ENCODE measurements at places on chromosomes 2 and 18.

DNA sequence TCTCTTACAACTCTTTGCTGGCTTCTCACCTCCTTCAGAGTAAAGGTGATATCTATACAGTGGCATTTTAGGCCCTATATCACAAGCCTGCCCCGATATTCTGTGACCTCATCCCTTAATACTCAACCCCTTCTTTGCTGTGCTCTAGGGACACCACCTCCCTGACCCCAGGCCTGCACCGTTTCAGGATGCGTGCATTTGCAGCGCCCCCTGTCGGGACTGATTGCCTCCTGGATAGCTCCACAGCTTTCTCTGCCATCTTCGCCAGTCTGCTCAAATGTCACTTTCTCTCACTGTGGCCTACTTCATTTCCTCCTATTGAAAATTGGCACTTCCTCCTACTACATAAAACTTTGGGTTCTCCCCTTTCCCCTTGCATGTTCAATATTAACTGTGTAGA is 289.6 kb downstream of the SOCS6 start:
- DNase-seq: peak; percentile 98

DNA sequence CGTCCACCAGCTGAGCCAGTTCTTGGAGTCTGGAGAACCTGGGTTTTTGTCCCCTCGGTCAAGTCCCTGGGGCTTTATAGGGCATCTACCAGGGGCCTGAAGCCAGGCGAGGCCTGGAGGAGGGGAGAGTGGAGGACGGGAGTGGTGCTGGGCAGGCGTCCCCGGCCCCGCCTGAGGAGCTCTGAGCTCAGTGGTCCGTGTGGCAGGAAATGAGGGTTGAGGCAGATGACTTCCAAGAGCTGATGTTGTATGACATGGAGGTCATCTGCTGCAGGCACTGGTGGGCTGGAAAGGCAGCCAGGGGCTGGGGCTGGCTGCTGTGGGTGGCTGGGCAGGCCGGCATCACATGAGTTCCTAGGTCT is 118.5 kb upstream of the HS6ST1 start:
- DNase-seq: no peak

- DNase-seq: no peak
These were observed 8.3 kb downstream of the FN1 start for GRCh38 chr2:215427585-215427984.

DNA sequence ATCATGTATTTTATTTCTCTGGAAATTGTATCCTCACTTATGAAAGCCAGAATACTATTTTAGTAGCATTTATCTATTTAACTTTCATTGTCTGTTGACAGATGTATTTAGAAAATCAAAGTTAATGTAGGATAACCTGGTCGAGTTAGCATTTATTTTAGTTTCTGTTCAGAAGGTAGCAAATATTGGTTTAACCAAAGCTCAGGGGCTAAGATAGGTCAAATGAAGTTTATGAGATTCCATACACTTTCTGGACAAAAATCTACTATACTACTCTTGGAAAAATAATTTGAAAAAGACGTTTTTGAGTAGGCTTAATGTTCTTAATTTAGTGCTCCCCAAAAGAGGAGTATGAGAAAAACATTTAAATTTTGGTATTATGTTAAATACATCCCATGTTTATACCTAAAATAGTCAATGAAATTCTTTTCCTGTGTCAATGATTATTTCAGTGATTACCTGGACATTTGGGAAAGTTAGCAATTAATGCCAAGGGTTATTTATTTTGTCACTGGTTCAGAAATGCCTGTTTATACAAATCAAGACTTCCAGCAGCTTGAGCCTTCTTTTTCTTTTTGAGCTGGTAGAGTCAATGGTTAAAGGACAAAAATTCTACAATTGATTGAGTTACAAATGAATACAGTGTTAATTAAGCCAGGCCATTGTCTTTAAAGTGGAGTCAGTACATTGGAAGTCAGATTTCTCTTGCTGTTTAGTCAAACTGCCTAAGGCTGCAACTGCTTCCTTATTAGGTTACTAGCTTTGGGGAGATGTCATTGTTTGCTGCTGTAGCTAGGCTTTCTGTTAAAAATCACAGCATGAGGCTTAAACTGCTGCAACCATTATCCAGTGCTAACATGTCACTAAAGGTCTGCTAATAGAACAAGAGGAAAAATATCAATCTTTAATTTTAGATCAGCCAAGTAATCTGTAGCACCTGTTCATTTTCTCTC is 182.3 kb downstream of the CAMKMT start:
- no peak for DNase-seq

GRCh38 chr2:101238930-101239759 is 13.5 kb upstream of the CNOT11 start:
- DNase-seq: no peak

DNA sequence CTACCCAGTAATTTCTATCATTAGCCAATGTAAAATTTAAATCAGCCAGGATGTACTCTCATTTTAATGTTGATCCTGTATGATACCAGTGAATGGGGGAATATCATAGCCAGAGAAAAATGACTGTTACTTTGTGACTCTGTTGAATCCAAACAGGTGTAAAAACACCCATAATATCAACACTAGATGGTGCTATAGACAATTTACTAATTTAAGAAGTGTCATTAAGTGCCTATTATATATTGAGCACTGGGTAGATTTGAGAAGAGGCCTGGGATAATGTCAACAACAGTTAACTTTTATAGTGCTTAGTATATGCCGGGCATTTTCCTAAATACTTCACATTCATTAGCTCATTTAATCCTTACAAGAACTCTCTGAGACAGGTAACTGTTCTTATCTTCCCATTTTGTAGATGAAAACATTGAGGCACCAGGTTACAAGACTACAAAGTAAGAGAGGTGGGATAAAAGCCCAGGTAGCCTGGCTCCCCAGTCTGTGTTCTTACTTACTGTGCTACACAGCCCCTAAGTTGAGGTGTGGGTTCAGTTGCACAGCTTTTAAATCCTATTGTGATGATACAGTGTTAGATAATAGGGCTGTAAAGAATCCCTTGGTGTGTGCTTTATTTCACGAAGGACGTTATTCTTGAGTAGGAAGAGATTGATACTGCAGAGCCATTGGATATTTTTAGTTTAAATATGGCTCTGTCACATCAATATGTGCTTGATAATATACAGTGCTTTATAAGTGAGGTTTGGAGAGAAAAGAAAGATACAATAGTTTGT is 325.5 kb downstream of the AGPS start:
- peak; percentile 52 for DNase-seq

DNA sequence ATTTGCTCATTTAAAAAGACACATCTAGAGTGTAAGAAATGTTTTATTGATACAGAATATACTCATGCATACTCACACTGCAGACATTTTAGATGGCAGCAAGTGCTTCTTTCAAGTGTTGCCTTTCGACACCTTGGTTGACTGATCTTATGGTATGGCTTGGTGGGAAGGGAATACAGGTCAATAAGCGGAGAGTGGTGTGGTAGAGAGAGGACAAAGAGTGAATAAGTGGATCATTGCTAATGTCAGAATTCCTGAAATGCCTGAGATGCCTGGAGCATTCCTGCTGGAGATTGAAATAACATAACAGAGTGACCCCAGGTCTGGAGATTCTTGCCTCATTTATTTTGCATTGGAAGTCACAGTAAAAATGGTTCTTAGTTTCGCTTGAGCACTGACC is 76.7 kb downstream of the RND3 start:
- no peak for DNase-seq

DNA sequence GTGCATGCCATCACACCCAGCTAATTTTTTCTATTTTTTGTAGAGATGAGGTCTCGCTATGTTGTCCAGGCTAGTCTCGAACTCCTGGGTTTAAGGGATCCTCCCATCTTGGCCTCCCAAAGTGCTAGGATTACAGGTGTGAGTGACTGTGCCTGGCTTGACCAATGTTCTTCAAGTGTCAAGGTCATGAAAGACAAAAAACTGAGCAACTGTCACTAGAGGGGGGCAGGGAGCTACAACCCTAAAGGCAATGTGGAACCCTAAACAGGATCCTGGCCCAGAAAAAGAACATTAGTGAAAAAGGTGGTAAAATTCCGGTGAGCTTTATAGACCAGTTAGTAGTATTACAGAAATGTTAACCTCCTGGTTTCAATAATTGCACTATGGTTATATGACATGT is 7.3 kb downstream of the MYO5B start:
- peak; percentile 49 for DNase-seq

- no peak for DNase-seq
These were observed 14.1 kb upstream of the GPR55 start for GRCh38 chr2:230939066-230939591.

GRCh38 chr2:239234191-239235175 is 166.3 kb downstream of the HDAC4 start:
- DNase-seq: no peak

- DNase-seq: no peak
These were observed 90.8 kb upstream of the ATL2 start for GRCh38 chr2:38467768-38468455.

- DNase-seq: no peak
These were observed 357.0 kb downstream of the ERBB4 start for GRCh38 chr2:212181646-212182045.

DNA sequence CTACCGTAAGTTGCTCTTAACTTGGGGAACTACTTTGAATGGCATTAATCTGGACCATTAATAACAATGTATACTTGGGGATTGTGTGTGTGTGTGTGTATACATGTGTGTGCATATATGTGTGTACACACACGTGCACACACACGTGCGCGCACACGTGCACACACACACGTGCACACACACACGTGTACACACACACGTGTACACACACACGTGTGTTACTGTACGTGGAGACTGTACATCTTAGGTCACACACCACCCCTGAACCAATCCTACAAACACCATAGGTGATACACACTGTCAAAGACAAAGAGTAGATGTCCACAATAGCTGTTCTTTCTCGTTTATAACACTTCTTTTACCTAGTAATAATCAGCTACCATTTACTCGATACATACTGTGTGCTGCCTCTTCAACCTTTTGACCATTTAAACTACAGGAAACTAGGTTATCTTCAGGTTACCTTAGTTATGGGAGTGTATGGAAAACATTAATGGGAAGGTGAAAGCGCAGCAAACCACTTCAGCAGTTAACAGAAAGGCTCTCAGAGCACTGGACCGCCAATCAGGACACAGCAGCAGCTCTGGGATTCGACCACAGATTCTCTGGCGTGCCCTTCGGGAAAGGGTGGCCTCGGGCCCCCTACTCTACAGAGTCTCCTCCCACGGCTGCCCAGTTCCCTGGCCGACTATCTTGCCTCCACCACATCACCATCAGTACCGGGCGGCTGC is 894 bp upstream of the GCC2 start:
- no peak for DNase-seq

DNA sequence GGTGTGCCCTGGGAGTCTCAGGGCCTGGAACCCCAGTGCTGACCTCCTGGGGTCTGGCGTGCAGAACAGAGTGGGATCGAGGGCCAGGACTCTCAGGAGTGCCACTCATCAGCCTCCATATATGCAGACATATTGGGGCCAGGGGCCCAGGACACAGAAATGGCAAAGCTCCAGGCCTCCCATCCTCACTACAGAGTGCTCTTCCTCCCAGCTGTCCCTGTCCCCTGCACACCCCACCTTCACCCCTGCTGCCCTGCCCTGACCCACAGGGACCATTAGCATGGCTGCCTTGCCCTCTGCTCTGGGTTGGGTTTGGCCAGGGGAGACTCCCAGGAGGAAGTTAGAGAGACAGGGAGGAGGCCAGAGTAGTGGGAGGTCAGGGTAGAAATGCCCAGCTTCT is 2.8 kb downstream of the TEX51 start:
- DNase-seq: peak; percentile 6

DNA sequence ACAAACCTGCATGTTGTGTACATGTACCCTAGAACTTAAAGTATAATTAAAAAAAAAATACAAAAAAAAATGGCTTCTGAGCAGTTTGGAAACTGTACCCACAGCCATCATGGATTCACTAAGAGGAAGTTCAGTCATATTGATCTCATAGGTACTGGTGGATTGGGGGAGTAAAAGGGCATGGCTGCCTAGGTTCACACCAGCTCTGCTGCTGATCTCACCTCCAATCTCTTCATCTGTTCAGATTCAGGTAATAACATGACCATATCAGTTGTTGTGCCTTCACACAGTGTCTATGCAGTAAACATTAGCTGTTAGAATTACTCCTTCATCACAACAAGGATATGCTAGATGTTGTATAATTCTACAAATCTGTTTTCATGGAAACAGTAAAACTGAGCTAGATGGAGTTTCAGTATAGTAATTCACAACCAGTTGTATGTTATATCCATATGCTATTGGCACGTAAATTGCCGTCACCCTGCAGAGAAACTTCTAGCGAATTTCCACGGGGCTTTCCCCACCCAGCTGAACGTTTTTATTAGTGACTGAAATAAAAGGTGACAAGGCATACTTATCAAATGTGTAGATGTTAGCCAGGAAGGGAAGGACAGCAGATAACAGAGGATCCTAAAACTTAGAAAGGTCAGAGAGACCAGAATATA is 59.3 kb upstream of the ITM2C start:
- no peak for DNase-seq

DNA sequence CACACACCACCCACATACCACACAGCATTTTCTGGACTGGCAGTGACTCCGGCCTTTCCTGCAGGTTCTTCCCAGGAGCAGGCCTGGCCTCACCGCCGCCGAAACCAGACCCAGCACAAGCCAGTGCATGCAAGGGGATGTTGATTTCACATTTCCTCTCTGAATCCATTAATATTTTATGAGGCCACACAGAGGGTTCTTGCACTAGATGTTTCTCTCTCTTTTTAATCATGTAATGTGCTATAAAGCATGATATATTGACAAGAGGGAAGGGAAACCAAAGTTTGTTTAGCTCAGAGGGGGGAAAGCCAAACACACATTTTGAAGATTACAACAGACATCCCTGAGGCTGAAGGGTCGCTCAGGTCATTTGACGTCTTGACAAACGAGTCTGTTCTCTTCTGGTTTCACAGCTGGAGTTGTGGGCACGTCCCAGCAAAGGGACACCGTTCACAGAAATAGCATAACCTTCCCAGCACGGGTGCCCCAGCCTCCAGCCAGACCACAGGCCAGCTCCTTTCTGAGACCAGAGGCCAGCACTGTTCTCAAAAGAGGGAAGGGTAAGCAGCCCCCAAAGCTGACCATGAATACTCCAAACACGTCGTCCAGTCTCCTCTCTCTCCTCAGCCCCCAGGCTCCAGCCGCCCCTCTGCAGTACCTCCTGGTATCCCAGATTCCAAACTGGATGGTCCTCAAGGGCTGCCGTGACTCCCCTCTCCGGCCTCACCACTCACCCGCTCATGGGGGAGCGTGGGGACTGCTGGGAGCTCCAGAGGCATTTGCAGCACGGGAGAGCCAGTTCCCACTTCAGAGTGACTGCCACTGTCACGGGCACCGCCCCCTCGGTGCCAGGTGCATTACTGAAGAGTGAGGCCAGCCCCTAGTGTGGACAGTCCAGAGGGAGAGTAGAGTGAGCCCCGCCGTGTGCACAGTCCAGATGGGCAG is 340.3 kb upstream of the SALL3 start:
- DNase-seq: no peak

GRCh38 chr2:123101434-123101833 is 923.7 kb upstream of the CNTNAP5 start:
- no peak for DNase-seq

Data from Karpas-422 (cell line).